ENCODE measurements at places on chromosomes 12 and 14.

DNA sequence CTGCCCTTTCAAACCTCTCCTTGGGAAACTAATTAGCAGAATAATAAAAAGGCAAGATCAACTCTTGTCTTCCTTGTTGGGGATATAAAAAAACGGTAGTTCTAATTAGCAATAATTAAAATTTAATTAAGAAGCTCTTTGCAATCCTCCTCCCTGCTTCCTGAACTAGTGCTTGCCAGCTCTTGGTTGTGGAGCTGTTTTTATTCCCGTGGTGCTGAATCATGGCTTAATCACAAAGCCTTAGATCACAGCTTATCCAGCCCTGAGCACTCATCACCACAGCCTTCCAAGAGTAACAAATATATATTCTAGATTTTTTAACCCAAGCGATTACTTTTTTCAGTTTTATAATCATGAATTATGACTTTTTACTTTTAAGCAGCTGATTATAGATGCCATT, 63.2 kb upstream of the INSM2 start:
- no peak for DNase-seq

- no peak for DNase-seq
These were observed 10.6 kb upstream of the MAP4K5 start for GRCh38 chr14:50542941-50543418.

DNA sequence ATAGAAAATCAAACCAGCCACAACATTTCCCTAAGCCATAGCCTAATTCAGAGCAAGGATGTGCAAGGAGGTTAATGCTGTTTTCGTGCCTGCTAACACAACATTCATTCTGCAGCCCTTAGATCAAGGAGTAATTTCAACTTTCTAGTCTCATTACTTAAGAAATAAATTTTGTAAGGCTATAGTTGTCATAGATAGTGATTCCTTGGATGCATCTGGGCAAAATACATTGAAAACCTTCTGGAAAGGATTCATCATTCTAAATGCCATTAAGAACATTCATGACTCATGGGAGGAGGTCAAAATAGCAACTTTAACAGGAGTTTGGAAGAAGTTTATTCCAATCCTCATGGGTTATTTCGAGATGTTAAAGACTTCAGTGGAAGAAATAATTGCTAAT, 283.2 kb downstream of the RPAP3 start:
- no peak for DNase-seq

DNA sequence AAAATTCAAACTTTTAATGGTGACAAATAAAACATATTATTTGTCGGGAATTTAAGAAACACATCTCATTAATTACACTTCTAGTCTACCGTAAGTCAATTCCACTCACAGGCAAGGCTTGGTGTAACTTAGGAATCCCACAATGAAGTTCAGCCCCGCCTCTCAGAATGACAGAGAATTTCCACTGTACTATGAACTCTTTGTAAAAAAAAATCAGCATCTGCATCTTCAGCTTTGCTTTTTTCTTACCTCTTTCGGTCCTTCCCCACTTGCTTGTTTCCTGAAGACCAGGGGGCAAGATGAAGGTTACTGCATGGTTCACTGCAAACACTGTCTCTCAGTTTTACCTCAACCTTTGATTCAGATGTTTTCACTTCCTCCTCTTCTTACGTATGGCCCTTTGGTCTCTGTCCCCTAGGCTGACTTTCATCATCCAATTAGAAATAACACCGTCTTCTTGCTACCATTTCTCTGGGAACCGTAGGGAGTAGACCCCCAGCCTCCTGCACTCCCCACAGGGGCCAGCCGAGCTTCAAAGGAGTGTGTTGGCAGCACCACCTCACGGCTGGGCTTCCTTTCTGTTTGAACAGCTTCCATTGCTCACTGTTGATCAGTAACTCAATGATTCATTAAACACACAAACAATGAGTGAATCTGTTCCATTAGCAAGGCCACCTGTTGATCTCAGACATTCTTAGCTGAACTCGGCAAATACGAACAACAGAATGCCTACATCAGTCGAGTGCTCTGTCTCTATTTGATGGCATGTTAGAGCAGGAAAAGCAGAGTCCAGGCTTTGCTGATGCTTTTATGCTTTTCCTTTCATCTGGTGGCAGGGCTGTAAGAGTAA, 343.0 kb downstream of the BMP4 start:
- DNase-seq, result no peak

- DNase-seq, result no peak
These were observed 32.3 kb downstream of the ACADS start for GRCh38 chr12:120757949-120758348.

- DNase-seq, result no peak
These were observed 81.2 kb downstream of the CCDC60 start for GRCh38 chr12:119415714-119416113.

DNA sequence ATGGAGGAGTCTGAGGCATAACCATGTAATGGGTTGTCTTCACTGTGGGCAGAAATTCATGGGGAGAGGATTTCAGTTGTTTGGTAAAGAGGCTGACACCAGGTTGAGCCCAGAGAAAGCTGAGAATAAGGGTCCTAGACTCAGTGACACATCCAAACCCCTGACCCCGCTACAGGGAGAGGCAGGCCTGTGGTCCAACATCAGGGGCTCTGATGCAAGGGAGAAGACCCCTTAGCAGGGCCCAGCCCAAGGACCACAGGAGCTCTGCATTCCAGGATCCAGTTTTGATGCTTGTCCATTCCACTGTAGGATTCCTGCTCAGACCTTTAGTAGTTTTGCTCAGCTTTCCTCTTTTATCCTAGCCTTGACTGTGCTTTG, 15.5 kb downstream of the GPR68 start:
- no peak for DNase-seq

GRCh38 chr14:87264272-87264785, 728.7 kb downstream of the GALC start:
- no peak for DNase-seq

DNA sequence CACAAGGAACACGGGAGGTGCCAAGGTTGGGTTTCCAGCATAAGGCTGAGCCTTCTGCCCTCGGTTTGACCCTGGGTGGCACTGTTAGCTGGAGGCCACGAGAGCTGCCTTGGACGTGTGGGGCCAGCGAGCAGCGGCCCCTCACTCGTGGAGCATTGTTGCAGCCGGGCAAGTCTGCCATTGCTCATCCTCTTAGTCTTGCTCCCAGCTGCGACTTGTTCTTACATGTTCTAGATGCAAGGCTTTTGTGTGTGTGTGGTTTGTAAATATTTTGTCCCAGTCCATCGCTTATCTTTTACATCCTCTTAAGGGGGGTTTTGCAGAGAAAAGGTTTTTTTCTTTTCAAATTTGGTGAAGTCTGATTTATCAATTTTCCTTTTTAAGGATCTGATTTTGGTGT, 21.1 kb upstream of the C1S start:
- DNase-seq, result no peak

DNA sequence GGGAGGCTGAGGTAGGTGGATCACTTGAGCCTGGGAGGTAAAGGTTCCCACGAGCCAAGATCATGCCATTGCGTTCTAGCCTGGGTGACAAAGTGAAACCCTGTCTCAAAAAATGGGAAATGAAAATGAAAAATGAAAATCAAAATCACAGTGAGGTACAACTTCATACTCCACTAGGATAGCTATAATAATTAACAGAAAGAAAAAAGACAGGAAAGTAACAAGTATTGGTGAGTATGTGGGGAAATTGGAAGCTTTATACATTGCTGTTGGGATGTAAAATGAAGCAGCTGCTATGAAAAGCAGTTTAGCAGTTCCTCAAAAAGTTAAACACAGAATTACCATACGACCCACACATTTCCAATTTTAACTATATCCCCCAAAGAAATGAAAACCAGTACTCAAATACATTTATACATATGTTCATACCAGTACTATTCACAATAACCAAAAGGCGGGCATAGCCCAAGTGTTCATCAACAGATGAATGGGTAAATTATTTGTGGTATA, 22.2 kb downstream of the SGPP1 start:
- no peak for DNase-seq

DNA sequence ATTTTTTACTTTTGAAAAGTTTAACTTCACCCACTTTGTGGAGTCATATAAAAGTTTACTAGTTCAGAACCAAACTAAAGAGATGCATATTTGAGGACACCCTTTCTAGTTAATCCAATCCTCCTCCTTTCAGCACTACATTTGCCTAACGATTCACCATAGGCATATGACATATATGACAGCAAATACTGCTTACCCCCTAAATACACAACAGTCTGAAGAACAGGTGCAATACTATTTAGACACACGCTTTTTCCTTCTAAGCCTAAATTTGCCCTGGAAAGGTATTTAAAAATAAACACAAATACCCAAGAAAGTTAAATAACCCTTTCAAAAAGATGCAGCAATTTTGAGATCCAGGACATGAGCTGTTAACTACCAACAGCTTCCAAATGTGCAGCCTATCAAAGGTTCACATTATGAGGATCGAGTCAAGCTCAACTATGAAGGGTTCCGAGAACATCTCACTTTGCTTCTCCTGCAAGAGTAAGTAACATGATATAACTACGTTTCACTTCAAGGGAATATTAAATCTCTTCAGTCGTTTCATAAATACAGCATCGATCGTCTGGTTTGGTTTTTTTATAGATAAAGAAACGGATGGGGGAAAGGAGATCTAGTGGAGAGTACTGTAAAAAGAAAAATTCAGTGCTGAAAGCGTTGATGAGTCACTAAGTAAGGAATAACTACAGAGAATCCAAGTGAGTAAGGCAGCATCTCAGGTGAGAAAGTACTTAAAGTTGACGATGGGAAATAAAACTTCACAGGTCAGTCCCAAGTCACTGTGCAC, 677 bp upstream of the AP4S1 start:
- DNase-seq, result no peak

DNA sequence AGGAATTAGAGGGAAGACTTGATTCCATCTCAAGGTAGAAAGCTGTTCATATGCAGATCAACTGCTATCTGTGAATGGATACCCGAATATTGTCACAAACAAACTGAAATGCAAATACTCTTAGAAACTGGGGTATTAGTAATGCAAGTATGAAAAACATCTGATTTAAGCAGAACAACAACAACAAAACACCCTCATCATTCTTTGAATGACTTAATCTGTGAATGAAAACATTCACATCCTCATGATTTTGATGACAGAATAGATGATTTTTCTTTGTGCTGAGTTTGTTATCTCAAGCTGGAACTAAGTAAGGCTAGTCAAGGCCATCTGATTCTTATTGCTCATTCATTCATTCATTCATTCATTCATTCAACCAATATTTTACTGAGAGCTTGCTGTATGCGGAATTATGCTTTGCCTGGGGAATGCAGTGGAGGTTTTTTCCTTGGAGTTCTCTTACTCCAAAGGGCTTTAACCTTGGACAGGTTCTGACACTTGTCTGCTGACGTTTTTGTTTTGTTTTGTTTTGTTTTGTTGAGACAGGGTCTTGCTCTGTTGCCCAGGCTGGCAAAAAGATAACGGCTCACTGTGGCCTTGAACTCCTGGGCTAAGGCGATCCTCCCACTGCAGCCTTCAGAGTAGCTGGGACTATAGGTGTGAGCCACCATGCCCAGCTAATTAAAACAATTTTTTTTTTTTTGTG, 23.3 kb downstream of the OR10G3 start:
- no peak for DNase-seq

- no peak for DNase-seq
These were observed 54.0 kb downstream of the TRAF3 start for GRCh38 chr14:102831163-102831804.

GRCh38 chr12:4296751-4297150, 23.2 kb downstream of the CCND2 start:
- DNase-seq, result no peak

DNA sequence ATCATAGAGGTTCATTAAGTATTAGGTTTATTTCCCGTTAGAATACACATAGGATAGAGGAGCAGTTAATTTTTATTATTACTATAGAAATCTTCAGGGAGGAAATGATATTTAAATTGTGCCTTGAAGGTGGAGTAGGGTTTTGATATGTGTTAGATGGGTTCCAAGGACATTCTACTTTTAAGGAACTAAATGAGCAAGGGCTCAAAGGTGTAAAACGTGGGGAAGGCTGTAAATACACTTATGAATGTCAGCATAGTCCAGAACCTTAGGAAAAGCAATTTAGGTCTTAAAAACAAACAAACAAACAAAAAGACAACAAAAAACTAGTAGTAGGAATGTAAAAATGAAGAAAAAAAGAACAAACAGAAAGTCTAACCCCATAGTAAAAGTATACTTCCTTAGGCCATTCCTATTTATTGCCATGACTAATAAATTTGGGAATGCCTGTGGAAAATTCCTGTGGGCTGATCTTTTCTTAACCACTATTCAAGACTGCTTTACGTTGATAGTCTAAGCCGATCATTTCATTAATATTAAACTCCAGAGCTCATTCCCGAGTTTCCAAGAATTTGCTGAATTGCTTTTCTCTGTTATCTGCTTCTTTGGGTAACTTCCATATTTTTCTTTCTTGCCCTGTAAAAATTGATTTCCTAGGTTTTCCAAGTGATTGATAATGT, 180.3 kb downstream of the RAD51B start:
- DNase-seq, result no peak

- no peak for DNase-seq
These were observed 3.7 kb upstream of the MAPKAPK5 start for GRCh38 chr12:111838353-111838752.

DNA sequence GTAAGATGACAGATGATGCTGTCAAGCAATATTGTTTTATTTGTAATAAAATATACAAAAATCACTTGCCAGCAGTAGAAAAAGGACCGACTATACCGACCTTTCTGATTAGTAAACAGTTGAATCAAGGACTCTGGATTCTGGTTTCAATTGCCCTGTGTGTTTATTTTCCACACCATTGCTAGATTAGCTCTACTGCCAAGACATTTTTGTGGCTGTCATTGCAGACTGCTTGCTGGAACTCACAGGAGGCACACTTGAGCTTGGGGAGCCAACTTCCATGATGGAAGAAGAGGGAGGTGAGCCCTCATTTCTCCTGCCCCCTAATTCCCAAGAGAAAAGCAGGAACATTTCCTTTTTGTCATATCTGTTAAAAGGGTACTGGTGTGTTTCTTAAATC, 51.3 kb downstream of the MAPKAPK5 start:
- DNase-seq, result no peak

- DNase-seq, result no peak
These were observed 16.4 kb upstream of the KERA start for GRCh38 chr12:91074154-91074709.

- DNase-seq, result no peak
These were observed 110.8 kb downstream of the EML5 start for GRCh38 chr14:88681755-88682494.

DNA sequence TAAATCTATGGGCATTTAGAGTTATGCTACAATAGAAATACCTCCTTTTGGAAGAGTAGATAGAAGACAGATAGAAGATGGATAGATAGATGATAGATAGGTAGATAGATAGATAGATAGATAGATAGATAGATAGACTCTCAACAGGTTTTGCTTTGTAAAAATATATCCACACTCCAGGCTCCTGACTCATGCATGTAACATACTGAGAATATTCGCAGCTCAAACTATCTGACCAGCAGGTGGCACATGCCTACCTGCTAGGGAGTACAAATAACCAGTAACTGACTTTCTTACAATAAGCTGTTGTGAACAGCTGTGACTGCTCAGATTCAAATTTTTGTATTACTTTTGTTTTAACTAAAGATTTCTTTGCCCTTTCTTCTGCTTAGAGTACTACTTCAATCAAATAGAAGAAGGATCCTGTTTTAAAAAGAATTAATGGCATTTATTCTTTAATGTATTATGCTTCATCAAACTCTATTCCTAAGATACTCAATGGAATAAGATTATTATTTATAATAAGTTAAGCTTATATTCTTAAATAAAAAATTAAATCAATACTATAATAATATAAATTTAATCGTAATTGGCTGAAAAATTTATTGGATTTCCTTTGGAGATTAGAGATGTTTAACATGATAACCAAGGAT, 15.8 kb upstream of the CPNE8 start:
- no peak for DNase-seq

All from stimulated activated CD4-positive, alpha-beta T cell treated with anti-CD3 and anti-CD28 coated beads, Interleukin-12 subunit alpha, Interleukin-12 subunit beta, amount 100 ng/mL, for 24 hours (primary cell).